Stimulated activated CD8-positive, alpha-beta memory T cell treated with anti-CD3 and anti-CD28 coated beads, Interleukin-7, amount 100 ng/mL, for 24 hours (primary cell): ENCODE measurements at places on chromosomes 2 and 18.

- peak; percentile 77 for DNase-seq
Observed at GRCh38 chr2:9752441-9753275, 90.6 kb upstream of the TAF1B start.

DNA sequence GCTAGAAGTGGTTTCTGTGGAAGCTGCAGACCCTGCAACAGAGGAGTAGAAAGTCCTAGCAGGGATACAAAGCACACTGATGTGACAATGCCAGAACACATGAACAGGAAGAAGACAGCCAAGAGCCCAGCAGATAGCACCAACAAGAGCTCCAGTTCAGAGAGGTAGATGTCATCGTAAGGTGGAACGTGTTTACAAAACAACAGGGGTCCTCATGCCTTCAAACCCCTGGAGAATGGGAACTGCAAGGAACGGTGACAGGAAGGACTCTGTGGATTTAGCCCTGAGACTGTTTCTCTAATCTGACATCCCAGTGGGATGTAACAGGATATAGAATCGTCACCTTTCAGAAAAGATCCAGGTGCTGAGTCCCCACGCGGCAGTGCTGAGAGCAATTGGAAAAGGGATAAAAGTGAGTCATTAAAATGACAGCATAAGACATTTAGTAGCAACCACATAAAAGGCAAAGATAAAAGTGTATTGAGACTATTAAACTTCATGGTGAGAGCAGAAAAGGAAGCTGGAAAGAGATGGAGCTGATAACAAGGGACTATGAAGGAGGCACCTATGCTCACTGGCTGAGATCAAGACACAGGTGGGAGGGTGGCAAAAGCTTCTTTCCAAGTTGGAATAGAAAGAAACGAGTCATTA is 195.2 kb downstream of the FBXO15 start:
- DNase-seq, result no peak

DNA sequence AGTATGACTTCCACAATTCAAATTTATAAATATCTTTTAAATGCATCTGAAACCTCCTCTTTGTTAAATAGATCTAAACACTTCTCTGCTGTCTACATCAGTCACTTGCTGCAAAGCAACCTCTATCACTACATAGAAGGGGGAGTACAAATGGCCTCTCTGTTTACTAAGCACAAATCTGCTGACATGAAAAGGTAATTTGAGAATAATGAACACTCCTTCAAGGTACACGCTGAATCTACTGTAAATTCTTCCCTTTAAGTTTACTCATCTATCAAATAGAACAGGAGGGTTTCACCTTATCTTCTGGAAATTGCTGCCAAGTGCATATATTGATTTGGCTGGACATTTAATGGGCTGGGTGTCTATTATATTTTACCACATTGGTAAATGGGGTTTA is 879.6 kb downstream of the SUCLG1 start:
- no peak for DNase-seq

GRCh38 chr2:18519914-18520450 is 40.5 kb downstream of the RDH14 start:
- no peak for DNase-seq

- no peak for DNase-seq
Observed at GRCh38 chr2:103292573-103292972, 530.7 kb downstream of the TMEM182 start.

DNA sequence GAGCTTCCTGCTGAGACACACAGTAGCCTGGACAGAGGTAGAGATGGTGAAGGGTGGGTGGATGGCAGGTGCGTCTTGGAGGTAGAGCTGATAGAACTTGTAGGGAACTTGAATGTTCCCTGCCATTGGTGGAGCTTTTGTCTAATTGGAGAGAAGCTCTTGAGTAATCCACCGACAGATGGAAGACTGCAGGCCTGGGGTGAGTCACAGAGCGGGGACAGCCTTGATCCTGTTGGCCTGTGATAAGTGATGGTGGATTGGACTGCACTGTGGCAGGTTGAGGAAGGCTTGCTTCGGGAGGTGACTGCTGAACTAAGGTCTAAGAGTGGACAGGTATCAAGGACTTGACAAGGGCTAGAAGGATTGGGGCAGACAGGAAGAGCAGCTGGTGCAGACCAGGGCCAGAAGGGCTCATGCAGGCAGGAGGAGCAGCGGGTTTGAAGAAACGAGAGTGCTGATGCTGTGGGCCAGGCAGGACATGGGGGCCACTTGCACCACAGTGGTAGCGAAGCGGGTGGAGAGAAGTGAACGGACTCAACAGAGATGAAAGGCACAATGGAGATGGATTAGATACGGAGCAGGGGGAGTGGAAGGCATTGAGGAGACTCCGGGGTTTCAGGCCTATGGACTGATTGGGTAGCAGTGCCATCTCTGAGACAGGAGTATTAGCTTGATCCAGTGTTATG is 16.3 kb downstream of the CABLES1 start:
- DNase-seq, result no peak

GRCh38 chr2:180734382-180734781 is 246.0 kb upstream of the UBE2E3 start:
- DNase-seq, result no peak

DNA sequence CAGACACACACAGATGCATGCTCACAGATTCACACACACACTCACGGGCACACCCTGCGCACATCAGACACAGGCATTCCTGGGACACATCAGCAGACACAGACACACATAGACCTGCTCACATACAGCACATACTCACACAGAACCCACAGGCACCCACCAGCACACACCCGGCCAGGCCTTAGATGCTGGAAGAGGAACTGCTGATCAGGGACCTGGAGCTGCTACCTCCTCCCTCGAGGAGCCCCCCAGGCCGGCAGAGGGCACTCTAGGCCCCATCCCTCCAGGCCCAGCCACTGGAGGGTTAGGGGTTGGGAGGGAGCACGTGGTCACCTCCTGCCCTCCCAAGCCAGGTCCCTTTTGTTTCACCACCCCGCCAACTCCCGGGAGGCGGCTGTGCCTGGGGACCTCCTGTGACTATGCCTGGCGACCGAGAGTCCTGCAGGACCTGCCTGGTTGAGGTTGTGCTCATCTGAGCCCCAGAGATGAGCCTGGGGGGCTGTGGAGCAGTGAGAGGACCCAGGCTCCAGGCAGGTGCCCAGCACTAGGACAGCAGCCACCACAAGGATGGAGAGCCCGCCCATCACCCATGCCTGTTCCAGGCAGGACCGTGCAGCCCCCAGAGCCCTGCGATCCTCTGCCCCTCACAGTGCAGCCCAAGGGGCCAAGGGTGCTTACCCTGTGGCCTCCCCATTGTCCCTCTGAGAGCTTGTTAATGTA is 21.0 kb upstream of the PTMA start:
- DNase-seq, result peak; percentile 36

DNA sequence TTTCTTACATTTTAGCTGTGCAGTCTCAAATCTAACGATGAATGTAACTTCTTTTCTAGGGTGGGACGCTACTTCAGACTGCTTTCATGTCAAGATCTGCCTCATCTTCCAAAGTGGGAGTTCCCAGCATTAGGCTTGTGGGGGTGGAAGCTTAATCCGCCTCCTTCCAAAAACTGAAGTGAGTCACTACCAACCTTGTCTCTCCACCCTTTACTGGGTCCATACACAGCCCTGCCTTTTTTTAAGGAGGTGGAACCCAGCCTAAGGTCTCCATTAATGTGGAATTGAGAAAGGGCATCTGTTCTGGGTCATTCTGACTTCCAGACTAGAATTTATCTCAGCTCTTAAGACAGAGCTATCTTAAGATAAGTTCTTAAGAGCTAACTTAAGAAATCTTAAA is 42.0 kb upstream of the NFE2L2 start:
- no peak for DNase-seq

GRCh38 chr2:122070241-122070731 is 314.8 kb downstream of the TSN start:
- DNase-seq, result no peak

DNA sequence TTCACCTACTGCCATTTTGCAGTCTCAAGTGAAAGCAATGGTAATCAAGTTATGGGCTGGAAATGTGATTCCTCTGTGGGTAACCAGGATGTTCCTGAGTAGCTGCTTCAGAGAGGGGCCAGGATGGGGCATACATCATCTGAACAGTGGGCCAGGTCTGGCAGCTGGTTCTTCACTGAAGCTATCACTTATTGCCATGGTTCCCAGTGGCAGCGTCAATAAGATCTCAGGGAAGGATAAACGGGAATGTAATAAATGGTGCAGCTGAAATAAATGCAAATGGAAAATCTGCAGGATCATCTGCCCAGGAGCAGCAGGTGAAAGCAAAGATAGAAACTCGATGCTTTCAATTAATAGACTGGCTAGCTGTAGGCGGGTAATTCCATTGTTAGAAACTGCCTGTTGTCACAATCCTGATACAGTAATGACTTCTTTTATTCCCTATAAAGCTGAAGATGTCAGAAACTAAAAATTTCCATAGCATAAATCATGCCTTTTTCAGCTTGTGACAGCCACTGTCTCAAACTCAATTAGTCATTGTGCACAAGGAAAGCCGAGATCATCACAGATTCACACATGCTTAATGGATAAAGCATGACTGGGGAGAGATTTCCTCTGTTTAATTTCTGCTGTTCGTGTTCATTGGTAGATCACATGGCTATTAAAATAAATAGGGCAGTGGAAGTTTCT is 56.2 kb upstream of the CCDC85A start:
- no peak for DNase-seq

GRCh38 chr2:96253006-96253405 is 12.8 kb downstream of the TMEM127 start:
- no peak for DNase-seq

DNA sequence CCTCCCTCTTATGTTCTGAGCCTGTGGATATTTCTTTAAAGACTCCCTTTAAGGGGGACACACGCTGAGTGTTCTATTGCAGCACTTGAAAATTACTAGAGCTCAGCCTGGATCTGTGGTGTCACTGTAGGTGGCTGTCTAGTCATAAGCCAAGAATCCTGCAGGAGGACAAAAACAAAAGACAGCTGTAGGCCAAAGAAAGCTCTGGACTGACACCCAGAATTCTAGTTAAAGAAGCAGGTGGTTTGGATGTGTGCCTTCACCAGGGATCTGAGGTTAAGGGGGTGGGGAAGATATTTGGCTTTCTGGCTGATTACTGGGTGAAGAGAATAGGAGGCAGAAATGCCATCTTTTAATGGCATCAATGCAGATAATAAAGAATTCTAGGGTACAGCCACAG is 842.5 kb upstream of the NXPH2 start:
- no peak for DNase-seq

DNA sequence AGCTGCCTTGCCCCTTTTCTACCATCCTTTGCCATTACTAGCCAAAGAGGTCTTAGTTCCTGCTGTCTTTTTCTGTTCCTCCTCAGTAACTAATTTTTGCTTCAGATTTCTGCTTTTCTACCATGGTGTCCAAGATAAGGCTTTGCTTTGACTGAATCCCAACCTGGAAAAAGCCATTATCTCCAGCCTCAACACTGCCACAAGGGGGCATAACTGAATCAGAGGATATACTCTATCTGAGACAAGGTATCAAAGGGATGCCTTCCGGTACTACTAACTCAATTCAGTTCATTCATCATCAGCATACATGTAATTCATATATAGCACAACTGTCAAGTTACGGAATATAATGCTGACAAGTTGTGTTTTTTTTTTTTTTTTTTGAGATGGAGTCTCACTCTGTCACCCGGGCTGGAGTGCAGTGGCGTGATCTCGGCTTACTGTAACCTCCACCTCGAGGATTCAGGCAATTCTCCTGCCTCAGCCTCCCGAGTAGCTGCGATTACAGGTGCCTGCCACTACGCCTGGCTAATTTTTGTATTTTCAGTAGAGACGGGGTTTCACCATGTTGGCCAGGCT is 11.4 kb downstream of the OSGEPL1 start:
- no peak for DNase-seq

- no peak for DNase-seq
Observed at GRCh38 chr2:151973013-151973900, 125.6 kb downstream of the CACNB4 start.

DNA sequence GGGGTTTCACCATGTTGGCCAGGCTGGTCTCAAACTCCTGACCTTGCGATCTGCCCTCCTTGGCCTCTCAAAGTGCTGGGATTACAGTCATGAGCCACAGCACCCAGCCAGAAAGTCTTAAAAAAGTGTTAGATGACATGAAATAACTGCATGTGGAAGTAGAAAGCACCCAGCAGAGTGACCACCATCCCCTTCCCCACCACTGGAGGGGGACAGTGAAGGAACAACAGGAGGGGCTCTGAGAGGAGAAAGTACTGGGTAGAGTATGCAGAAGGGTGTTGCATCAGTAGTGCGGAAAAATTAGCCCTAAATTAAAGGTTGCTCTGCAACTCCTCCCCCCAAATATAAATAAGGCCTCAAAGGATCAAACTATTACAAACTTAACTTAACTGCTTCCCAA is 230.5 kb downstream of the ZNF521 start:
- DNase-seq, result no peak

DNA sequence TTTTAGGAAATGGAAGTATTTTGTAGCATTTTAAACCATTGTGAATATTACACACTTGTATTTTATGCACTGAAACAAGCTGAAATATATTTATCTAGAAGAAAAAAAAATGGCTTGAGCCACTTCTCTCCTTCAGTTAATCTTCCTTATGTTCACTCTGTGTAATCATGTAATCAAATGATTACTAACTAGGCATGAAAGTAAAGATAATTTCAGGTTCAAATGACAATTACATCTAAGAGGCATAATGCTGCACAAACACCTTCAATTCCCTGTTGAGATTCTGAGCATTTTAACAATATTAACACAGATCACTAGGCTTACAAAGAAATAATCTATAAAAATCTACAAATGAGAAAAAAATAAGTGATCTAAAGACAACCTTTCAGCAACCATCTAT is 119.6 kb upstream of the ITGB6 start:
- no peak for DNase-seq

DNA sequence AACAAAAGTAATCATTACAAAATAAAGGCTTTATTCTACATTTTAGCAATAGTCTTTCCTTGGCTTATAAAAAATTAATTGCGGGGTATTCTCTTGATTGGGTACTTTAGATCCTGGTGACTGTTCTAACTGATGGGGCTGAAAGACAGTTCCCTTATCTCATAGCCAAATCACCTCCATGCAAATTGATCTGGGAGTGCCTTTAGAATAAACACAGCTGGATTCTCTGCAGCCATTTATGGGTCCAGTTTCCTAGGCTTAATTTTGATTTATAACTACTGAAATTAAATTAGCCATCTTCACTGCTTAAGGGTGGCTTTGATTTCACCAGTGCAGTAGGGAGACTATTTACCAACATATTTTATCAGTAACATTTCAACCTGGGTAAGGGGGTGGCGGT is 337.1 kb downstream of the NRXN1 start:
- DNase-seq, result no peak

DNA sequence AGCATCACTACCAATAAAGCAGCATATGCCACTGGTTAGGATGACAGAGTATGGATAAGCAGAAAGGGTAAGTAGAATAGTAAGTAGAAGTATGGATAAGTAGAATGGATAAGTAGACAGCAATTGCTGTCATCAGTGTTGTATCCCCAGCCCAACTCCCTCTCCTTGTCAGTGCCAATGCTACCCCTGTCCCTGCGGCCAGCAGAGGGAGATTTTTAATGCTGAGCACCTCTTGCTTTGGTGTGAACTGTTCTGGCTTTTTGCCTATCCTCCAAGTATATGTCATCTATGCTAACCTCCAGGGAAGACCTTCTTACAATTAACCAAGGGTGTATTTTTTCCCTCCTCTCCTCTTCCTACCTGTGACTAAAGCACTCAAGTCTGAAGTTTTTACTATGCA is 136.7 kb upstream of the SPHKAP start:
- no peak for DNase-seq

- no peak for DNase-seq
Observed at GRCh38 chr2:43324259-43325106, 98.1 kb upstream of the ZFP36L2 start.

- no peak for DNase-seq
Observed at GRCh38 chr2:12548906-12549305, 167.8 kb upstream of the TRIB2 start.

- no peak for DNase-seq
Observed at GRCh38 chr2:134008837-134009236, 245.0 kb upstream of the MGAT5 start.
